ENCODE measurements at places on chromosomes 3 and 15.
A peak's percentile ranks its signal among the peaks of the same experiment; 100 is the strongest.

- no peak for DNase-seq
Measured at GRCh38 chr3:154022606-154023005, 98.6 kb upstream of the ARHGEF26 start.

DNA sequence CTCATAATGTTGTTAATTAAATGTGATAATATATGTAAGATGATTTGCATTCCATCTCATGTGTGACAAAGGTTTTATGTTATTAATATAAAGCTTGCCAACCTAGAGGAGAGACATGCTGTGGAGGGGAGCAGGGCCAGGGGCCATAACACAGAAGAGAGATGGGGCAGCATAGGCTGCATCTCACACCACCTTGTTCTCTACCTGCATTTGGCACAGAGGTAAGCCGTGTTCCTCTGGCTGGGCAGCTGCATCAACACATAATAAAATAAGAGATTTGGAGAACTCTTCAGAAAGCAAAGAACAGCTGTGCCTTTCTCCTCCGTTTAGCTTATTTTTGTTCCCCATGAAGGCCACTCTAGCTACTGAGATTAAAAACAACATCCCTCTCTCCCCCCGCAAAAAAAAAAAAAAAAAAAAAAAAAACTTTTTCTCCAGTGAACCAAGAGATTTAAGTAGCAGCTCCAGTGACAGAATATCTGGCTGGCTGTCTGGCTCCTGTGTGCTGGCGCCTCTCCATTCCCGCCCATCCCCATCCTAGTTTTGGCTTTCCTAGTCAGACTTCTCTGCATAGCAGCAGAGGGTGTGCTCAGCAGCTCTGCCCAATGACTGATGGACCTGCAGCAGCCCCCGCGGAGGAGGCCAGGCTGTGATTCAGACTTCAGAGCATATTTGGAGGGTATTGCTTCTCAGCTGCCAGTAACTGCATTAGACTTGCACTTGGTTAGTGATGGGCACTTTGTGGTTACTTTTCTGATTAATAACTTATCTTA is 52.2 kb upstream of the STXBP5L start:
- DNase-seq = peak; percentile 23

DNA sequence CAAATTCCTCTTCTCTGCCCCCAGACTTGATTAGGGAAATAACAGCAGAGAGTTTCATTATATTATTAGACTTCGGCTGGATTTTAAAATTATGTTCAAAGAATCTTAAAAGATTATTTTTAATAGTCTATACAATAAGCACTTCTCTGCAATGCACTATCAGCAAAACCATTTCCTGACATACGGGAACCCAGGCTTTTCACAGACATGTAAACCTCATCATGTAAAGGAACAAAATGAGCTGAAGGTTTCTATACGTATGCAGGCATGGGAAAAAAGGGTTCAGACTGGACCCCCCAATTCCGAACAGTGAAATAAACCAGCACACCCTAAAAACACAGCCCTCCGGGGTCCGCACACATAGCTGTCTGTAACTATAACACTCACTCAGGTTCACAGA is 77.5 kb upstream of the LMOD3 start:
- no peak for DNase-seq

DNA sequence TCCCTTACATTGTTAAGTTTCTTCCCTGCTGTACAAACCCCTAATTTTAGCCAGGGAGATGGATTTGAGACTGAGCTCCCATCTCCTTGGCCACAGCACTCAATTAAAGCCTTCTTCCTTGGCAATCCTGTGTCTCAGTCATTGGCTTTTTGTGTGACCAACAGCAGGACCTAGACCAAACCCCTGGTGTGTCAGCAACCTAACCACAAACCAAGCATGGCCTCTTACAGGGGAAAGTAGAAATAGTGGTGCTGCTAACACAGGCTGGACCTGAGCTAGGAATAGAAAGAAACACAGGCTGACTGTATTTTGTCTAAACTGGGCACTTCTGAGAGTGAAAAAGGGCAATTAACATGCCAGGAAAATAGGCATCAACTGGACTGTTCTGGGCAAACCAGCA is 37.9 kb downstream of the PPCDC start:
- peak; percentile 68 for DNase-seq

- no peak for DNase-seq
Measured at GRCh38 chr3:118527514-118528044, 507.1 kb downstream of the IGSF11 start.

- DNase-seq = no peak
Measured at GRCh38 chr15:39682366-39682765, 100.3 kb downstream of the FSIP1 start.

- DNase-seq = peak; percentile 81
Measured at GRCh38 chr15:38072348-38073177, 138.1 kb downstream of the TMCO5A start.

- DNase-seq = no peak
Measured at GRCh38 chr3:24385012-24385615, 109.5 kb downstream of the THRB start.

- DNase-seq = no peak
Measured at GRCh38 chr15:78140292-78140691, 8.9 kb upstream of the IDH3A start.

DNA sequence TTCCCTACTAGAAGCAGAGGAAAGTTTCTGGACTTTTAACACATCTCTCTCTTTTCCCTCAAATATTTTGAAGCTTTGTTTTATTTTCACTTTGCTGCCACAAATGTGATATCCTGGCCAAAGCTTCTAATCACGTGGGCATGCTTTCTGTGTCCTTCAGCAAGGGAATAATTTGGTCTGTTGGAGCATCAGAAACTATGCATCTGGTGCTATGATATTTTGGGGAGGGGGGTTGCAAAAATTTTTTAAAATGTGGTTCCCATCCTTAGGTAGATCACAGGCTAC is 254.2 kb downstream of the GAP43 start:
- no peak for DNase-seq

GRCh38 chr15:61828860-61829513 is 231.3 kb downstream of the VPS13C start:
- no peak for DNase-seq

GRCh38 chr15:51280838-51281237 is 57.6 kb downstream of the CYP19A1 start:
- DNase-seq = no peak

DNA sequence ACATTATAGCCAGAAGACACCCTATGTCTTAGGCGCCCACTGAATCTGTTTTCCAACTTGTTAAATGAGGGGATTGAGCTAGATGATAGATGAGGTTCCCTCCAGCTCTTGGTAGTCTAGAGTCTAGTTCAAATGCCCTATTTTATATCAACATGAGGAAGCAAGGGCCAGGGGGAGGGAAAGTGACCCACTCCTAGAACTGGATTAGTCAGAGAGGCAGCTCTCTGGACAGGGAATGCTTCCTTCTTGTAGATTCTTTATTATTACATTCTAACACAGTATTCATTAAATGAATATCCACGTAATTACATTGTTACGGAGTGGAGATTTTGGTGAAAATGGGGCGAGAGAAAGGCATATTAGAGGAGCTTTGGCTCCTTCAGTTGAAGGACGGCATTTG is 89.5 kb downstream of the RAD18 start:
- DNase-seq = peak; percentile 42

GRCh38 chr3:190443257-190443656 is 6.4 kb downstream of the TMEM207 start:
- peak; percentile 58 for DNase-seq

- no peak for DNase-seq
Measured at GRCh38 chr15:78220713-78221112, 13.7 kb downstream of the ACSBG1 start.

DNA sequence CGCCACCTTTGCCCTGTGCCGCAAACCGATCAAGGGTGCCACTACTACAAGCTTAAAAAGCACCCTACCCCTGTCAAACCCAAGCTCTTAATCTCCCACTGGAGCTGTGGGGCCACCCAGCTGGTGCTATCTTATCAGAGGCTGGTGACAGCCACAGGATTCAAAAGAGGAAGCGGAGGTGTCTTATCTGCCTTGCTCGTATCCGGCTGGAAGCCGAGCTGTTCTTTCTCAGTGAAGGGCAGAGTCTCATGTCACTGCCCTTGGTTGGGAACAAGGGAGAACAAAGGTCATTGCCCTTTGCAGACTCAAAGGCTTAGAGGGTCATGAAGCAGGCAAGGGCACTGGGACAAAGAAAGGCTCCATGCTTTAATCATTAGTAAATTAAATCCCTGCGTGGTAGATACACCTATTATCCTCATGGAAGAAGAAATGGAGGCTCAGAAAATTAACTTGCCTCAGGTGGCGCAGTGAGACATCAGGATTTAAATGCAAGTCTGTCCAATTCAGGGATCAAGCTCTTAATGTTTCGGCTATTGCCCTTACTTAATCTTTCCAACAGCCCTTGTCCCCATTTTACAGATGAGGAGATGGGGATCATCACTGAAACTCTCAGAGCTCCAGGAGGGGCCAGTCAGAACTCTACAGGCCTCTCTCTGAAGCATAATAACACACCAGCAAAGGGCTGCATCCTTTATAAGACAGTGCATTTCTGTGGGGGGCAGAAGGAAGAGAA is 360.0 kb upstream of the PROK2 start:
- no peak for DNase-seq

- DNase-seq = peak; percentile 77
Measured at GRCh38 chr3:152719264-152719663, 115.7 kb upstream of the P2RY1 start.

DNA sequence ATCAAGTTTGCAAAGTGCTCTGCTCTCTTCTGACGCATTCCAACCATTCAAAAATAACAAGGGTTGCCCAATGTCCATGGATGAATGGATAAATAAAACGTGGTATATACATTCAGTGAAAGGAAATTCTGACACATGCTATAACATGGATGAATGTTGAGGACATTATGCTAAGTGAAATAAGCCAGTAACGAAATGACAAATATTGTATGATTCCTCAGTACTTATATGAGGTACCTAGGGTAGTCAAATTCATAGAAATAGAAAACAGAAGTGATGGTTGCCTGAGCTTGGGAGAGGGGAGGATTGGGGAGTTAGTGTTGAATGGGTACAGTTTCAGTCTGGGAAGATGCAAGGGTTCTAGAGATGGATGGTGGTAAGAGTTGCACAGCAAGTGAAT is 33.9 kb downstream of the SH3BP5 start:
- no peak for DNase-seq

DNA sequence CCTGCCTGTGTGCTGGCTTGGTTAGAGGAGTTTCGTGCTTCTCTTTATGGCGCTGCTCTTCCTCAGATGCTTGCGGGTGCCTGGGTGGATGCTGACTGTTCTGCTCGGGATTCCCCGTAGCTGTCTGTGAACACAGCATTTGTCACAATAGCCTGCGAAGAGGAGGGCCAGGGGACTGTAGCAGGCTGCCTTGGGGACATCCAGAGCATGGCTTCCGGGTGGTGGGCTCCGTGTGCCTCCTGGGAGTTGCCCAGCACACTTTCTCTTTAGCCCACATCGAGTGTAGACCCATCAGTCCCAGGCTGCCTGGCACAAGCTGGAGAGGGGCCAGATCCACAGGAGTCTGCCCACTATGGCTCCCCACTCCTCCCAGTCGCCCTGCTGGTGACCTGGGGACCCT is 22.4 kb downstream of the LRRK1 start:
- no peak for DNase-seq

DNA sequence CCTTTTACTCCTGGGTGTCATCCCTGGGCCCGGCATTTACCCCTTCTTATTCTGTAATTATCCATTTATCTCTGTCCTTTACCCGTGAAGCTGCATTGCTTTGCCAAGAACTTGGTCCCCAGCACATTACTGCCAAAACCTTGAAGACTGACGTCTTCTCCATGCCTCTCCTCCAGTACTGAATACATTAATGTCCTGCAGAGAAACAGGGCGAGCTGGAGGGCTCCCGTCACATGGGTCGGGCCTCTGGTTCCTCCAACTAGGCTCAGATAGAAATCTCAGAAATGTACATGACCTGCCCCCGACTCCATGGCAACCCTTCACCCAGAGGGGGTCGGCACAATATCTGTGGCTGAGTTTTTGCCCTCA is 445 bp downstream of the EFCAB12 start:
- no peak for DNase-seq

GRCh38 chr3:47594792-47595191 is 16.1 kb upstream of the CSPG5 start:
- no peak for DNase-seq

DNA sequence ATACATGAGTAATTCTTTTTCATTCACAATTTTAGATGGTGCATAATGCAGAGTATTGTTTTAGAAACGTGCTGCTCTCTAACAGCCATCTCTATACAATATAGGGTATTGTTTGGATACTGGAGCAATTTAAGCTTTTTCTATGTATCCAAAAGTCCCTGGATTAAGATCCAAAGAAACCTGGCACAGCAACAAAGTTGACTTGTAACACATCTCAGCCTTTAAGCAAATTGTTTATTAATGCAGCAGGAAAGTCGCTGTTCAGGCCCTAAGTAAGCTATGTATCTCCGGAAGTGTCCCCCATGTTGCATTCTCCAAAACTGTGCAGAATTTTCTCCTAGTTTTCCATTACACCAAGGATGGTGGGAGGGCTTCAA is 7.3 kb downstream of the VGLL4 start:
- DNase-seq = no peak

- peak; percentile 28 for DNase-seq
Measured at GRCh38 chr3:123449102-123449996, 459 bp upstream of the ADCY5 start.

- no peak for DNase-seq
Measured at GRCh38 chr3:160265088-160265487, 39.9 kb downstream of the C3orf80 start.

- DNase-seq = no peak
Measured at GRCh38 chr15:95615436-95615835, 715.1 kb upstream of the NR2F2 start.

GRCh38 chr3:14846226-14846880 is 27.6 kb downstream of the FGD5 start:
- DNase-seq = no peak

DNA sequence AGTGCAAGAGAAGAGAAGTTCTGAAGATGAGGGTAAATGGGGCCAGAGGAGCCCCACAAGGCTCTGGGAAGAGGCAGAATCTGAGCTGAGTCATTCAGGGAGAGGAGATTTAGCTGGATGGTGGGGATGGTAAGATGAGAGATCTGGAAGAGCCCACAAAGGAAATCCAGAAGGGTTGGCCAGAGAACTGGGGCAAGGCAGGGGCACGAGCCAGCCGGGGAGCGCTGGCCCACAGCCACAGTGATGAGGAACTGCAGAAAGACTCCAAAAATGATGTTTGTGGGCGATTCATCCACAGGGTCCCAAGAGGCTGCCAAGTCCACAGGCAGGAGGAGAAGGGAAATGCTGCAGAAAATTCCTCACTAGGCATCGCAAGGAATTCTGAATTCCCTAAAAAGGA is 75.9 kb upstream of the ATP2B2 start:
- DNase-seq = no peak

GRCh38 chr3:69364354-69364753 is 21.5 kb downstream of the FRMD4B start:
- peak; percentile 68 for DNase-seq

DNA sequence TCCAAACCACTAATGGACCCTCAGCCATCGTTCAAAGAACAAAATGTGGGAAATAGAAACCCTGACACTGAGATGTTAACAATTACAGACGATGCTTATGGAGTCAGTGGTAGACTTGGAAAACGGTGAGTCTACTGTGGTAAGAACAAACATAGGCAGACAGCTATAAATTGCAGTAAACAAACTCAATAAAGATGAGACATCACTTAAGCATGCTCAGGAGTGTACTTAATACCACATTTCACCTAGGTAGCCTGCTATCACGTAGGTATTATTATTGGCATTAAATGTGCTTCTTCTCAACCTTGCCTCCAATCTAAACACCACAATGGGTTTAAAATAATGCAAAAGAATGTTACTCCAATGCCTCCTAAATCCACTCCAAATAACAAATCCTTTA is 2.5 kb downstream of the OSBPL10 start:
- DNase-seq = no peak

Measured in ELR (cell line).